ENCODE measurements at places on chromosomes 2 and 18. TPM values are rescaled to one million over a fixed set of nuclear protein-coding genes. Genes with fewer than 3 reads are reported as not detected.

Gene GCA
- polyA plus RNA-seq = 12.0 TPM

Gene RUFY4
- polyA plus RNA-seq = 0.14 TPM

Gene KCNG3
- polyA plus RNA-seq = not detected

Gene FARSB
- polyA plus RNA-seq = 21.4 TPM

Gene CPLX4
- not detected for polyA plus RNA-seq

Gene SERPINB3
- polyA plus RNA-seq = not detected

Gene IL1R1
- polyA plus RNA-seq = 11.9 TPM

Gene CD207
- 0.07 TPM for polyA plus RNA-seq

Gene PLGLB2
- 2.8 TPM for polyA plus RNA-seq

Gene ALPP
- not detected for polyA plus RNA-seq

Gene STPG4
- not detected for polyA plus RNA-seq

Gene LRATD1
- polyA plus RNA-seq = 9.6 TPM

Gene MAL
- 3.0 TPM for polyA plus RNA-seq

Gene TXNDC2
- 0.13 TPM for polyA plus RNA-seq

Gene PTPRM
- polyA plus RNA-seq = 62.8 TPM

DNA sequence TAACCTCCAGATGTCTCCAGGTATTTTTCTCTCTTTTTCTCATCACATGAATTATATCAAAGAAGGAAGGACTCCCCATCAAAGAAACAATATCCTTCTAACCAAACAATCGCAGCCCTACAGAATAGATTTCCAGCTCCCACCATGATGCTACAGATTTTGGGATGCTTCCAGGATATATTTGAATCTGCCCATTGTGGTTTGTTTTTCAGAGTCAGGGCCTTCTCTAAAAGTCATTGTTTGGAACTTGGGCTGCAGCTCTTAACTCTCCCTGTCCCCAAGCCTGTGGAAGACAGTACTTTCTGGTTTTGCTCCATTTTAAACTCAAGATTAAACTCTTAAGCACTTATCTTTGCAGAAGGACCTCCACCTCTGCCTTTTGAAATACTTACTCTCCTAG is 223.2 kb downstream of the PMAIP1 start:
- DNase-seq = no peak

GRCh38 chr18:22171258-22172119 is 2.1 kb downstream of the GATA6 start:
- DNase-seq = no peak

GRCh38 chr2:53075760-53076159 is 691.8 kb upstream of the CHAC2 start:
- DNase-seq = peak; percentile 19

GRCh38 chr18:68448736-68449135 is 266.2 kb downstream of the TMX3 start:
- no peak for DNase-seq

DNA sequence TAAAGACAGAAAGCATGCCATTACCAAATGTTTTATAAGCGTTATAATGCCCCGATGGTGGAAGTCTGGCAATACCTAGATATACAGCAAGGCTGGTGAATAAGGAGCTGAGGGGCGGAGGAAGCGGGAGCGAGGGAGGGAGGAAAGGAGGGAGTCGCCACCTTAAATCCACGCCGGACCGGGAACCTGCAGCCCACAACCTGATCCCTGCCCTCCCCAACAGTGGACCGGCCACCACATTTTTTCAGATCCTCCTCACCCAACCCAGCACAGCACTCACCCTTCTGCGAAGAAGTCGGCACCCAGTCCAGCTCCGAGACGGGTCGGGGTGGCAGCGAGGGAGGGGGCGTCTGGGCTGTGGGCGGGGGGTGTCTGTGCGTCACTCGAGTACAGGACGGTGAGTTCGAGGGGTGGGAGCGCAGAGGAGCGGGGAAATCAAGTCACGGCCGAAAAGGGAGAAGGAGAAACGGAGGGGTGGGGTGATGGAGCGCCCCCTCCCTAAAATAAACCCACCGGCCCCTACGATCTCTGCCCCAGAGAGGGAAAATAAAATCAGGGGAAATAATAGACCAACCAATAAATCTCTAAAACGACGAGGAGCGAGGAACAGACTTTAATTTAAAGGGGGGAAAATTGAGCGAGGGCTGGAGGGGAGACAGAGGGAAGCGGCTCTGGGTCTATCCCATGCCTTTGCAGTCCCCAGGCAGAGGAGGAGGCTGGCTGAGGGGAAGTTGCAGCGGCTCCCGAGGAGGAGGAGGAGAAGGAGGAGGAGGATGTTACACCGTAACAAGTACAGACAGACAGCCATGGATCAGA is 96.5 kb upstream of the SERTAD2 start:
- DNase-seq = peak; percentile 69

- DNase-seq = no peak
Observed at GRCh38 chr18:56298935-56299334, 339.5 kb downstream of the TXNL1 start.

- DNase-seq = no peak
Observed at GRCh38 chr2:70513738-70514137, 39.9 kb downstream of the TGFA start.

GRCh38 chr2:159096901-159097300 is 128.5 kb downstream of the TANC1 start:
- DNase-seq = no peak

DNA sequence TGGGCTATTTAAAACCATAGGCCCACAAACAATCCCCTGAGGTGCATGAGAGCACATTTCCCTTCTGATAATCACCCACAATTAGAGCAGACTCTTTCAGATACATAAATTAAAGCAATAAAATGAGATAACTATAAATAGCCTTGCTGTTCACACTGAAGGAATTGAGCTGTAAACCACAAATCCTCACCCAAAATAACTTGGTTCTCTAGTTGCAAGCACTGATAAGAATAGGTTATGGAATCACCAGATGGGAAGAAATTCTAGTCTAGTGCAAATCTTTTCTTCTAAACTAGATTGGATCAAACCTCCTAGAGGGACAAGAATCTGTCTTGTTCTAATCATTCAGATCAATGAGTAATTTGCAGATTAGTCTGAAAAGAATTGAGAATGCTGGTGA is 64.6 kb downstream of the NAB1 start:
- no peak for DNase-seq

DNA sequence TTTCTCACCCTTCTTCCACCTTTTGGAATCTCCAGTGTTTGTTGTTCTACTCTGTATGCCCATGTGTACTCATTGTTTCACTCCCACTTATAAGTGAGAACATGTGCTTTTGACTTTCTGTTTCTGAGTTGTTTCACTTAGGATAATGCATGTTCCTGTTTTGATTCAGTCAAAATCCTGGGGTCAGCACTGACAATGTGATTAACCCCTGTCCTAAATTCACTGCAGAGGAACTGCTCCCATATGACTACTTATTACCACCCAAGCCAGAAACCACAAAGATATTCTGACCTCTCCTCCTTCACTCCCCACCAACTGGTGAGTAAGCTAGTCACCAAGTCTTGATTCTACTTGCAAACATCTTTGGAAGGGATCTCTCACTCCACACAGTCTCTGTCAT is 251.4 kb upstream of the TCF4 start:
- DNase-seq = no peak

- DNase-seq = no peak
Observed at GRCh38 chr2:190722061-190722759, 73.3 kb downstream of the NAB1 start.

GRCh38 chr2:33555681-33556080 is 43.4 kb downstream of the FAM98A start:
- DNase-seq = no peak

GRCh38 chr2:216163518-216163917 is 54.4 kb downstream of the XRCC5 start:
- DNase-seq = peak; percentile 25

GRCh38 chr18:6401687-6402086 is 13.0 kb downstream of the L3MBTL4 start:
- DNase-seq = no peak

GRCh38 chr18:3967359-3968180 is 487.5 kb downstream of the DLGAP1 start:
- DNase-seq = no peak

- no peak for DNase-seq
Observed at GRCh38 chr2:162188451-162188850, 36.4 kb upstream of the GCG start.

- DNase-seq = peak; percentile 19
Observed at GRCh38 chr2:96470636-96471035, 34.5 kb downstream of the NEURL3 start.

DNA sequence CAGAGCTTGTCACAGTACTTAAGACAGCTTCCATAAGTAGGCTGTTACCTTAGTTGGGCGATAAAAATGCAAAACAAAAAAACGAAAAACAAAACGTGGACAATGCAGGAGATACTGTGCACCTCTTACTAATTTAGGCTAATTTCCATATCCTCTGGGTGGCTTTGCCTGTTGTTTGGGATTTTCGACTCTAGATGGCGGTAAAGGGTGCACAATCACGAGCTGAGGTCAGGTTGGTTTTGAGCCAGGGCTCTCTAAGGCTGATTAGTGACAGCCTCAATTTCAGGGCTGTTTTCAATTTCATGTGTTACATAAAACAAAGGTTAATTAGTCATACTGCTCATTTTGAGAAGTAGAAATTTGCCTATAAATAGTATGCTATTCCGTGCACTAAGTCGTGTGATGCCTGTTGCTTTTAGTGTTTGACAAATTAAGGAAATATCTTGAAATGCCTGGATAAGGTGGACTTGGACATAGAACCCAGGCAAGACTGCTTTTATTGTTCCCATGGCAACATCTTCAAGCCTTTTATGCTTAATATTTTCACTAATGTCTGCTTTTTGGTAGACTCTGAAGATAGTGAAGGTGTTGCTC is 493.1 kb downstream of the SOCS6 start:
- peak; percentile 16 for DNase-seq

DNA sequence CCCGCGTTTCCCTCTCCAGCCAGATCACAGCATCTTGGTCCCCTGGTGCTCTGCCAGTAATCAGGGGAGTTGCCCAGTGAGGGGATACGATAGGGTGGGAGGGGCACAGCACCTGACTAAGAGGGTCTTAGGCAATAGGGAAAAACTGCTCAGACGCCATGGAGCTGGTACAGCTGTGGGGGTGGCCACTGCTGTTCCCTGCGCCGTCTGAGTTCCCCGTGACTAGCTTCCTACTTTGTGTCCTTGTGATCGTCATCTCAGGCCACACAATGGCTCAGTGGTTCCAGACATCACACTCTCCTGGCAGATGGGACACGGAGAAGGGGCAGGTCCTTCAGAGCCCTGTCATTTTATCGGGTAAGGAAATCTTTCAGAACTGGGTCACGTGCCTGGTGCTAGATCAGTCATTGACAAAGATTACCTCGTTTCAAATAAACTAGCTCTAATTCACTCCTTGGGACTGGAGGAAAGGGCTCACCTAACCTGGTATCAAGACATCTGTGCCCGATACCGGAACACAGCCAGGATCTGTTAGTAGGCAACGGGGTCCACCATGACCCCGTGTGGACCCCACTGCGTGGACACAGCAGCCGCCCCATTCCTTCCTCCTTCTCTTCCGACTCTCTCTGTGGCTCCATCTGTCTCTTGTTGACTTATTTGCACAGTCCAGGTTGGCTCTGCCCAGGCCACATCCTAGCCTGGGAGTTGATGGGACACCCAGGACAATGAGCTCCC is 101.6 kb downstream of the PTGR3 start:
- no peak for DNase-seq

DNA sequence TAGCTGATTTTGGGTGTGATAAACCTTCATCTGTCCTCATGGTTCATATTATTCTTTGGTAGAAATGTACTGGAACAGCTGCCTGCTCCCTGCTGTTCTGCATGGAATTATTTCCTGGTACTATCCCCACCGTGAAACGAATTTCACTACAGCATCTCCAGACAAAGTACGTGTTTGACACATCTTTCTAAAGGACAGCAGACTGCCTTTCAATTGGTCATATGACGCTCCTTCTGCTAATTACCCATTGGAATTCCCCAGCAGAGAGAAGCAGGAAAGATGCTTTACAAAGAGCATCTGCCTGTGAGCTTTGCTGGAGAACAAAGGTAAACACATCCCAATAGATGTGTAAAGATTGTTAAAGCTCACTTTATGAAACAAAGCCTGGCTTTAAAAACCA is 4.4 kb upstream of the RFX8 start:
- no peak for DNase-seq

DNA sequence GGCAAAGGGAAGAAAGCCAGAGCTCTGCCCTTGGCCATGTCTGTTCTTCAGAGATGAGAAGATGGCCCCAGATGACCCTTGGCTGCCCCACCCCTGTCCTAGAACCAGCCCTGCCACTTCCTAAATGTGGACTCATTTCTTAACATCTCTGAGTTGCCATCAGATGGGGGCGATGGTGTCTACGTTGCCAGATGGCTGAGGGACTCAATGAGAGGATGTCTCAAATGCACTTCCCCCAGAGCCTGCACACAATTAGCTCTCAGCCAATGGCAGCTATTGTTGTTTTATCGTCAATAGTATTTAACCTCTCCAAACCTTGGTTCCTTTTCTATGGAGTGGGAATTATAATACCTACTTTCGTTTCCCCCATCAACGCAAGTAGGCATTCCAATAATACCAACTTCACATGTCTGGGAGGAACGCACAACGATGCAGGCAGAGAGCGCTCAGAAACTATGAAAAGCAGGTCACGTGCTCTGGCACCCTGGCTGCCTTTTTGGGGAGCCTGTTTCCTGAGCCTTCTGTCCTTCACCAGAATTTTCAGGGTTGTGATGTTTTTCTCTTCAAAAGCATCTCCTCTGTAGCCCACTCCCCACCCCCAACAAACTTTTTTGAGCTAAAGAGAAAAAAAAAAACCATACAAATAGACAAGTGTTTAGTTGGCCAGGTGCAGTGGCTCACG is 100.3 kb downstream of the MCFD2 start:
- DNase-seq = no peak

DNA sequence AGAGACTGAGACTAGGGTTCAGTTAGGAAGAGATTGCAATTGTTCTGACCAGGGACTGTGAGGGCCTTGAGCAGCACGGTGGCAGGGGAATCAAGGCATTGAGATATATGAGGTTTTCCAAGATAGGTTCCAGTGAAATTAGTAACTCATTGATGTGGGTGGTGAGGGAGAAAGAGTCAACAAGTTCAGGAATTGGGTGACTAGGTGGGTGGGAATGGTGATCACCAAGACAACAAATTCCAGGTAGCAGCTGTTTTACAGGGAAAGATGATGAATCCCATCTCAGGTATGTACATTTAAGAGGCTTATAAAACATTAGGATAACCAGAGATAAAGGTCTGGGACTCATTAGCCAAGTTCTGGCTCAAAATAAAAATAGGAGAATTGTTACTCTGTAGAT is 251.5 kb upstream of the MGAT5 start:
- no peak for DNase-seq

GRCh38 chr2:33655626-33656320 is 56.7 kb upstream of the FAM98A start:
- DNase-seq = no peak

- DNase-seq = no peak
Observed at GRCh38 chr2:239195992-239196391, 204.8 kb downstream of the HDAC4 start.

DNA sequence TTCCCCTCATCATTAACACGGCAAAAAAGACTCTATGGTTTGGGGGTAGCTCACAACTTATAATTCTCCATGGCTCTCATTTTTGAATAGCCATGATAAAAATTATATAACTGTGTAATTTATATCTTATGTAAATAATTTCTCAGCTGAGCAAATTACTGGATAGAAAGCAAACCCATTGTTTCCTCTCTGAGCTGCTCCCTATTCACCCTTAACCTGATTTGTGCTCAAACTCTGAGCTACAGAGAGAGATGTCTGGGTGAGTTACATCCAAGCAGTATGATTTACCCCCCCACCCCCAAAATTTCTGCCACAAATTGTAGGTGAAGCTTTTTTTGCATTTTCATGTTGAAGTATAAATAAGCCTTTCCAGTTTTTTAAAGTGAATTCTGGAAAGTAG is 123.7 kb downstream of the TFCP2L1 start:
- DNase-seq = no peak
